ENCODE measurements at places on chromosomes 7 and 10.

GRCh38 chr10:63094405-63094804 is 38.7 kb upstream of the NRBF2 start:
- no peak for DNase-seq

- DNase-seq, result no peak
Observed at GRCh38 chr7:95811846-95812445, 39.6 kb downstream of the DYNC1I1 start.

DNA sequence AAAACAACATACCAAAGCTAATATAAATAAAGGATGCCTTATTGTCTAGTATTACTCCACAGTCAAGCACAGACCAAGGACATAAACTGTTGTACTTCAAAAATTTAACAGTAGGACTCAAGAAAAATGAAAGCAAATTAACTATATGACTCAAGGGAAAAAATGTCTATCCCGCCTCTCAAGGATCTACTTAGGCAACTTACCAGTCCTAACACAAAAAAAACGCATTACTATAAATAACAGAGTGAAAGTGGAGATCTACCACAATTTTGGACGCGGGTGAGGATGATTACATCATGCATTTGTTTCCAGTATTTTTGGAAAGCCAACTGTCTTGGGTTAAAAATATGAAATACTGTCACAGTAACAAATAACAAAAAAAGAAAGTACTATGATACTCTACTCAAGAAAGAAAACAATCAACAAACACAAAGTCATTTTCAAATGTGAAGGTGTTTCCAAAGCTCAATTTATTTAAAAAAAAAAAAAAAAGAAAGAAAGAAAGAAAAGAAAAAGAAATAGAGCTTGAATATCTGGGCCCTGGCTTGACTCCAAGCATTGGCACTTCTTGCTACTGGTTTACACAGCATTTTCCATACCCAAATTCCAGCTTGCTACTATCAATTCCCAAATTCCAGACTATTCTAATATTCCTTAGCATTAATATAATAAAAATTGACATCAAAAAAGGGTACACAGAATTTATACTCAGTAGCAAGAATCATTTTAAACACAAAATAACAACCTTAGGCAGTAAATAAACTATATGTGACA is 99.4 kb downstream of the RSU1 start:
- DNase-seq, result no peak

DNA sequence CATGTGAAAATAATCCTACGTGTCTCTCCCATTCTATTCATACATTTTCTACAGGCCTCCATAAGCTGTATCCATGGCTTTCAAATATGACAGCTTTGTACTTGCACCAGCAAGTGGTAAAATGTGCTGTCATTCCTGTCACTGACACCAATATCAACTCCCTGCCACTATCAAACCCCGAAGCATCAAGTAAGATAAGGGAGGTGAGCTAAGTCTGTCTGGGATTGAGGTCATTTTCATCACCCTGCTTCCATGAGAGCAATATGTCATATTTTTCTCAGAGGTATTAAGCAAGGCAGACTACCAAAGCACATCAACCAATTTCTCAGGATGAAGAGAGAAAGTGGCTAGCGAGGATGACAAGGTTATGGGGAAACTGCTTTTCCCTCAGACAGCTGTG is 11.1 kb downstream of the GPR22 start:
- DNase-seq, result no peak

- DNase-seq, result no peak
Observed at GRCh38 chr10:118370499-118370898, 28.4 kb upstream of the FAM204A start.

DNA sequence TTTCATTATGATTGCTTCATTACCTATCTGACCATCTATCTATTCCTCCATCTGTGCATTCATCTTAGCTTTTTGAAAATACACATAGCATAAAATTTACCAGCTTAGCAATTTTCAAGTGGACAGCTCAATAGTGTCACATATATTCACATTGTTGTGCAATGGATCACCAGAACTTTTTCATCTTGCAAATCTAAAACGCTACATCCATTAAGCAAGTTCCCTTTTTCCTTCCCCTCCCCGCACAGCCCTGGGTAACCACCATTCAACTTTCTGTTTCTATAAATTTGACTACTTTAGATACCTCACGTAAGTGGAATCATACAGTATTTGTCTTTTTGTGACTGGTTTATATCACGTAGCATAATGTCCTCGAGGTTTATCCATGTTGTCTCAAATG is 78.0 kb upstream of the ADRB1 start:
- no peak for DNase-seq

DNA sequence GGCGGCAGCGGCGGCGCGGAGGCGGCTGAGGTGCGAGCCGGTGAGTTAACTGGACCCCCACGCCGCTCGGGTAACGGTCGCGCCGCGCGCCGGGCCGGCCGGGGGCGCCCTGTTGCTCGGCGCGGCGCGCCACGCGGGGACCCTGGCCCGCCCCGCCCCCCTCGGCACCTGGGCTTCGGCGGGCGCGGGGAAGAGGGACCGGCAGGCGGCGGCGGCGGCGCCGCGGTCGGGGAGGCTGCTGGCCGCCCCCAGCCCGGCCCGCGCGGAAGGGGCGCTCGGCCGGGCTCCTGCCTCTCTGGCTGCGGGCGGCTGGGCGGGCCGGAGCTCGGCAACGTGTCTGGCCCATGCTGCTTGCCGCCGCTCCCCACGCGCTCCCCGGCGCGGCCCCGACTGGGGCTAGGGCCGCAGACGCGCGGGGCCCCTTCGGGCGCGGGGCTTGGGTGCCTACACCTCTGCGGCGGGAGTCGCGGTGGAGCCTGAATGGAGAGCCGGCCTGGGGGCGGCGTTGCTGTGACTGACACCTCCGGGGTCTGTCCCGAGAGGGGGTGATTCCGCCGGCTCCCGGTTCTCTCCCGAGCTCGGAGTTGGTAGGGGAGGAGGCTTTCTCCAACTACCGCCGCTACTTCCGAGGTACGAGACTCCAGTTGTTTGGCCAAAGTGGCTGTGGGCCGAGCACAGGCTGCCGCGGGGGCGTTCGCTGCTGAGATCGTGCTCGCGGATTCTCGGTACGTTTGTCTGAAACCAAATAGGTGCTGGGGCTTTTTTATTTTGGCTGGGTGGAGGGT is 494 bp downstream of the PALS2 start:
- DNase-seq, result peak; percentile 56

- DNase-seq, result no peak
Observed at GRCh38 chr10:121490871-121491519, 107.2 kb downstream of the FGFR2 start.

GRCh38 chr10:116732573-116732972 is 9.8 kb downstream of the HSPA12A start:
- no peak for DNase-seq

- no peak for DNase-seq
Observed at GRCh38 chr10:30979956-30980355, 51.7 kb downstream of the ZNF438 start.

DNA sequence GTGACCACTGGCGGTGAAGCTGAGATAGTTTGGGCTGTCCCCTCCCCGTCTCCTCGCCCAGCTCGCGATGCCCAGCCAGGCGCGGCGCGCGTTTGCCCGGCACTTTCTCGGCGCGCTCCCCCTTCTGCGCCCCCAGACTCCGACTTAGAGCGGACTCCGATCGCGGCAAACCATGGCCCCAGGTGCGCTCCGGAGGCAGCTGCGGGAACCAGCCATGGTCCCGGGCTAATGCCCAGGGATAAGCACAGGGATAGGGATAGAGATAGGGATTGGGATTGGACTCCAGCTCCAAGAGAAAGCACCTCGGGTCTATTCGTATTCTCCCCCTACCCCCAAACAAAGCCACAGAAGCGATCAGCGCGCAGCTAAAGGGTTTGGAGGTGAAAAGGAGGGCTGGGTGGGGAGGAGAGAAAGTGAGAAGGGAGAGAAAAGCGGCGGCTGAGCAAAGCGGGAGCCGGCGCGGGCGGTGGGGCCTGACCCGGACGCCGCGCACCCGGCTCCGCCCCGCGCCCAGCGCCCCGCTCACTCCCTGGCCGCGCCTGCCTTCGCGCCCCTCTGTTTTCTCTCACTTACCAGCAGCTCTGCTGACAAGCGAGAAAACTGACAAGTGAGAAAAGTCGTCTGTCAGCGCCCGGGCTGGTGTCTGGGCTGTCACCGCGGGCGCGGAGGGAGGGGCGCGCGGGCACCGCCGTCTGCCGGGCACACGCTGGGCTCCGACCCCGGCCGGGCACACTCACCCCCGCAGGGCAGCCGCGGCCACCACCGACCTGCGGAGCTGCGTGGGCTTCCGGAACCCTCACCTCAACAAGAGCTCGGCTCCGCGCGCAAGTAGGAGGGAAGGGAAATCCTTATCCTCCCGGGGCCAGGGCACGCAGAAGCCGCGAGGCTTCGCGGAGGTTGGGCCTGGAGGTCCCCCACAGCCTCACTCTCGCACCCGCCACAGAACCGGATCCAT is at the start of gene PDE1C:
TSS of gene PDE1C (minus strand) at position 2 of the 955 bp plus-strand sequence.
- DNase-seq, result peak; percentile 20

DNA sequence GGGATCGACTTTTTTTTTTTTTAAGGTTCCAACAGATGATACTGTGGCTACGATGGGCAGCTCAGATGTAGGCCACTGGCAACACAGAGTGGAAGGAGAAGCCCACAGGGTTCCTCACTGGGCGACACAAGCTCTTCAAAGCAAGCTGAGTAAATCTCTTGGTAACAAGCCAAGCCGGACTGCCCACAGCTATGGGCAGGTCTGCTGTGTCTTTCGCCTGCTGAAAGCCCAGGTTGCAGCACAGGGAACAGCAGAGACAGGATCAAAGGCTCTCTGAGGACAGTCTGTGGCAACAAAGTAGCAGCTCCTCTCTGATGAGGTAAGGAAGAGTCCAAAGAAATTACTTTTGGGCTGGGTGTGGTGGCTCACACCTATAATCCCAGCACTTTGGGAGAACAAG is 83.6 kb downstream of the KCNMA1 start:
- no peak for DNase-seq

- no peak for DNase-seq
Observed at GRCh38 chr7:28700790-28701203, 257.3 kb downstream of the TRIL start.

DNA sequence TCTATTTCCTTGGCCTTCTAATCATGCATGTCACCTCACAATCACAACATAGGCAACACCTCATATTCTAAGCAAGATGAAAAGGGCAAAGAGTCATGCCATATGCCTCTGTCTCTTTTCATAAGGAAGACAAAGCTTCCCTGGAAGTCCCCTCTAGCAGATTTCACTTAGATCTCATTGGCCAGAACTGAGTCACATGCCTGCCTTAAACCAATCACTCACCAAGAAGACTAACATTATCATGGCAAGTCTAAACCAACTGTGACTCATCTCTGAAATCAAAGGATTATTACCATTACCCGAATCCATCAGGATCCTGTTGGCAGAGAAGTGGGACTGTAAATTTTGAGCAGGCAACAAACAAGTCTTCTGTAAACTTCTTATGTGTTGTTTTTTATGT is 27.8 kb downstream of the CAV1 start:
- no peak for DNase-seq

DNA sequence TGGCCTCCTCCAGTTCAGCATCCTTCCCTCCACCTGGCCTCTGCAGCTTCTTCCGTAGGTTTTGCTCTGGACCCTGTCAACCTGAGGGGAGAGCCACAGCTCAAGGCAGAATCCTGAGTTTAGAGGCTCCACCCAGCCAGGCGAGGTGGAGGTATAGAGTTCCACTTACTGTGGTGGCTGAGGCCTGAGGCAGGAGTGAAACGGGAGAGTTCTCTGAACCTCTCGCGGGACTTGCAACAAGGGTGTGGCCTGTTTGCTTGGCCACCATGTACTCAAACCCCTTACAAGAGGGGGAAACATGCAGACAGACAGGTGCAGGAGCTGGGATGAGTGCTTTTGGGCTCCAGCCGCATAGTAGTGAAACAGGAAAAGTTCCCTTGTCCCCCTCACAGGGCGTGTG is 154.0 kb upstream of the C7orf33 start:
- DNase-seq, result no peak

DNA sequence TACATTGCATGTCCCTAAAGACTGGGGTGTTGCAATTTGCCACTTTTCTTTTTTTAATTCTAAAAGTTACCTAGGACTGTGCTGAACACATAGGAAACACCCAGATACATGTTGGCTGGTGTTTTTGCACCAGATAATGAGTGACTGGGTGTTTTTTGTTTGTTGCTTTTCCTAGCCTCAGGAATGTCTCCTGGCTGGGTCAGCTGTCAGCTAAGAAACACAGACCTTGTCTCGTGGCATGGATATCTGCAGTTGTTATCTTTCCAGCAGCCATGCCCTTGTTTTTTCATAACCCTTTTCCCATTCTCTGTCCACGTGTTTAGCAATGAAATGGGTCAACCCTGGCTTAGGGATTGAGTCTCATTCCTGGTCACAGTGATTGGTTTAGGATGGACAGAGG is 433.9 kb upstream of the ZMIZ1 start:
- no peak for DNase-seq

DNA sequence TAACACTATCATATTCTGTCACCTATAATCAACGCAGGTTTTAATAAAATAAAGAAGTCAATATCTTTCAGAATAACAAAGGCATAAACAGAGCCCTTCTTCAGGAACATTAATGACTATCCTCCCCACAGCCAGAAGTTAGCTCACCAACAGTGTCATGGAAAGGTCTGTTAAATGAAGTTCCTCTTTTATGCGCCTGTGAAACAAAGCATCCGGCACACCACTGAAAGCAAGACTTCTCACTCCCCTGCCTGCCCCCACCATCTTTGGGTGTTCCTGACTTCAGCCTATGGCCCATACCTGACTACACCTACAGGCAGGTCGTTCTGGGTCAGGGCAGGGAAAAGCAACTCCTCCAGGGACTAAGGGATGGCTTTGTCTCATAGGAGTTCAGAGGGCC is 205.4 kb downstream of the FANK1 start:
- DNase-seq, result no peak

DNA sequence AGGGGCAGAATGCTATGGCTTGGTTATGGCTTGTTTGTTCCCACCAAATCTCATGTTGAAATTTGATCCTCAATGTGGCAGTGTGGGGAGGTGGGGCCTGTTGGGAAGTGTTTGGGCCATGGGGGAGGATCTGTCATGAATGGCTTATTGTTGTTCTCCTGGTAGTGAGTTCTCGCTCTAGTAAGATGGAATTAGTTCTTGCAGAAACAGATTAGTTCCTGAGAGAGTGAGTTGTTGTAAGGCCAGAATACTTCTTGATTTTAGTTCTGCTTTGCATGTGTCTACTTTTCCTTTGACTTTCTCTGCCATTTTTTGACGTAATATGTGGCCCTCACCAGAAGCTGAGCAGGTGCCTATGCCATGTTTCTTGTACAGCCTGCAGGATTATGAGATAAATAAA is 188.2 kb downstream of the KIF20B start:
- DNase-seq, result no peak

GRCh38 chr10:114596793-114597192 is 61.3 kb downstream of the ABLIM1 start:
- no peak for DNase-seq

GRCh38 chr10:118405928-118406327 is 63.8 kb upstream of the FAM204A start:
- no peak for DNase-seq

GRCh38 chr10:106788982-106789381 is 375.5 kb downstream of the SORCS1 start:
- DNase-seq, result no peak

- DNase-seq, result no peak
Observed at GRCh38 chr10:35716776-35717175, 74.7 kb upstream of the FZD8 start.

All from neural crest cell (in vitro differentiated cells).